ENCODE measurements at places on chromosomes 7 and 10.

DNA sequence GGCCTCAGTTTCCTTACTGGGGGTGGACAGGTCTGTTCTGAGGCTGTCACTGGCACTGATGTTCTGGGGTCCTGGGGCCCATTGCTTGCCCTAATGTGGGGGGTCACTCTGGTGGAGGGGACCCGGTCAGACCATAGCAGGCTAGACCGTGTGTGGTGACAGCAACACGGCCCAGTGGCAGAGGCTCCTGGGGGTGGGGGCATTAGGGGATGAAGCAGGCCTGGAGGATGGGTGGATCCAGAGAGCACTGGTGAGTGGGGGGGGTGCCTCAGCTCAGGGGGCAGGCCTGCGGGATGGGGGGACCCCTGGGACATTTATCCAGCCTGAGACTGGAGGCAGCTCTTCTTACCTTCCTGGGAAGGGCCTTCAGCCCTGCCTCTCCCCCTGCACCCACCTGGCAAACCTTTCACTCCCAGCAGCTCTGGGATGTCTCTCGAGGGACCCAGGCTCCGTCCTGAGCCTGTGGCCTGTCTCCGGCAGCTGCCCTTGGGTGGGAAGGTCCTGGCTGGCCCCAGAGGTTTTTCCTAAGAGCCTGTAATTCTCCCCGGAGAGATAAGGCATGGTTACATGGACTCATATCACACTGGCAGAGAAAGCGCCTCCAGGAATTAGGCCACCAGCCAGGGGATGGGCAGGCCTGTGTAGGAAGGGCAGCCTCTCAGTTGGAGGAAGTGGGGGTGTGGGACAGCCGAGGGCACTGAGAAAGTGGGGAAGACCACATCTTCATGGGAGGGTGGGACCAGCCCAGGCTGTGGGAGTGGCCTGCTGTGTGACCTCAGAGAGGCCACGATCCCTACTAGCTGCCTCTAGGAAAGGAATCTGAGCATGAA, 147.7 kb downstream of the UBE2H start:
- no peak for DNase-seq

DNA sequence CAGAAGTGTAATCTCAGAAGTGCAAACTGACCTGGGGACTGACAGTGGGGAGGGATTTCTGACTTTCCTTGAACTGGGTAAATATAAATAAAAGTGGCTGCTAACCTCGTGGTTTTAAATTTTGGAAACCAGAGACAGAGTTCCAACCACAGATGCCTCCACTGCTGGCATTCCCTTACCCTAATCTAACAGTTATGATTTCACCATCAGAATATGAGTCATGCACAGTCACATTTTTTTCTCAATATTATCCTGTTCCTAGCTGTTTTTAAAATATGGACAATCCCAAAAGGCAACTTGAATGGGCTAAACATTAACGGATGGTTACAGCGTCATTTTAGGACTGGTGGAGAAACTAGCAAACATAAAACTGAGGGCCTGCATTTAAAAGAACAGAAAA, 264.3 kb upstream of the INHBA start:
- DNase-seq: no peak

DNA sequence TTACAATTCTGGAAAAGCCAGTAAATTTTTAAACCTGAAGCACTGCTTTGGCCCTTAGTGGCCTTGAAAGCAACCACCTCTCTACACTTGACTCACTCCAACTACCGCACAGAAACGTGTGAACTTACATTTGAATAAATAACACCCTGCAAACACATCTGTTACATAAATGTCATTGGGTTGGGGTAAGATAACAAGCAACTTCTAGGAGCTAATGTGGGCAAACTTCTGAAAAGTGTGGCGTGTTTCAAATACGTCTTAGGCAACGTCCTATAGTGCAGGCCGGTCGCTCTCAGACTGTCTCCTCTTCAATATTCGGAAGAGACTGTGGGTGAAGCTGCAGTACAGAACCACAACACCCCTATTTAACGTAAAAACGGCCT, 474 bp downstream of the ORC5 start:
- DNase-seq: no peak

- no peak for DNase-seq
These were observed 28.6 kb upstream of the ST7 start for GRCh38 chr7:116924741-116925140.

DNA sequence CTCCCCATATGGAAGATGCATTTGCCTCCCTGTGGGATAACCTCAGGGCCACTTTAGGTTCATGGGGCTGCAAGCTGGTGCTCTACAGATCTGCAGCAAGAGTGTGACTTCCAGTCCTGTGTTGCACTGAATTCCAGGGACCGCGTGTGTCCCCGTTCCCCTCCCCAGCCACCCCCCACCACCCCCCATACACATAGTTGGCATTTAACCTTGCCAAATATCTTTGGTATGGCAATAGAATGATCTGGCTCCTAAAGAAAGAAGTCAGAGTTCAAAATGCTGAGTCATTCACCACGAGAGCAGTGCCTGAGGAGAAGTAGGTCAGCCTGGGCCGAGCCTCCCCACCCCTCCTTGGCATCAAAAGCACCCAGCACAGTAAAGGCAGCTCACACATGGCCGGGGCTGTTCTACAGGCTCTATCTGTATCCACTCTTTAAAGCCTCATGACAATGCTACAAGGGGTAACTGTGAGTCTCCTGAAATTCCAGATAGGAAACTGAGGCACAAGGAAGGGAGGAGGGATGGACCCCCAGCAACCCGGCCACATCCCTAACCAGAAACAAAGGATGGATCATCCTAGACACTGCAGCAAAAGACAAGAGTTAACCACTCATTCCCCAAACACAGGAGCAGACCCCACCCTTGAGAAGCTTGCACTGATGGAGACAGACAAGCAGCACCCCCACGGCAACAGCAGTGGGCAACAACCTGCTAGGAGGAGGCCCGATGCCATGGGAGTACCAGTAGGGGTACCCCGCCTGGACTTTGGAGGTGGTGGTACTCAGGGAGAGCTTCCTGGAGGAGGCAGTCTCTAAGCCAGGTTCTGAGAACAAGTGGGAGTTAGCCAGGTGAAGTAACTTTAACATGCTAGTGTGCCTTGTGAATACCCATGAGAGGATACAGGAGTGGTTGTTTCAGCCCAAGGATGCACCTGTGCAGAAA, 70.3 kb upstream of the NANOS1 start:
- no peak for DNase-seq

DNA sequence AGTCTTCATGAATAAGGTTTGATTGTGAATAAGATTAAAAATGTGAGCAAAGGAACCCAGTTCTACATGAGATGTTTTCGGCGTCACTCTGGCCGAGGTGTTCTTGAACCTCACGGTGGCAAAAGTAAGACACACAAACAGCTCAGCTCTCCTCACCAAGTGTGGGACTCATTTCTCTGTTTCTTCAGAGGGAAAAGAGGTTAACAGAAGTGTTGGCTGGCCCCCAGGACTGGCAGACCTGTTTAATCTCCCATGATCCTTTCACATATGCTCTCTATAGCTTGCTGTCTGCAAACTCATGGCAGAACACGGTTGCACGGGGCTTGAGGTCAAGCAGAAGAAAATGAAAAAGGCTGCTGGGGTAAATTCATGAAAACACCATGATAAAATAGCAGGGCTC, 394.4 kb downstream of the CALN1 start:
- no peak for DNase-seq

- no peak for DNase-seq
These were observed 36.2 kb downstream of the UNCX start for GRCh38 chr7:1268866-1269265.

DNA sequence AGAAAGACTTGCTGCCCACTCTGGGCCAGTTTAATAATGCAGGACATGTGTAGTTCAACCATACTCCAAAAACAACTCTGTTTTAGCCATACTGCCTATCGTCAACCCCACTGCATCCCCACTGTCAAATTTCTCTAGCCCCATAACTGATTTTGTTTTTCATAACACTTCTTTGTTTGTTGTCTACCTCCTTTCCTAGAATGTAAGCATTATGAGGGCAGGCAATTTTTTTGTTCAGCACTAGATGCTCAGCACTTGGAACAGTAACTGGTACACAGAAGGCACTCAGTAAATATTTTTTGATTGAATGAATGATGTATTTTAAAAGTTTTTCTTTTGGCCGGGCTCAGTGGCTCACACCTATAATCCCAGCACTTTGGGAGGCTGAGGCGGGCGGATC, 183.8 kb upstream of the MKLN1 start:
- DNase-seq: no peak

DNA sequence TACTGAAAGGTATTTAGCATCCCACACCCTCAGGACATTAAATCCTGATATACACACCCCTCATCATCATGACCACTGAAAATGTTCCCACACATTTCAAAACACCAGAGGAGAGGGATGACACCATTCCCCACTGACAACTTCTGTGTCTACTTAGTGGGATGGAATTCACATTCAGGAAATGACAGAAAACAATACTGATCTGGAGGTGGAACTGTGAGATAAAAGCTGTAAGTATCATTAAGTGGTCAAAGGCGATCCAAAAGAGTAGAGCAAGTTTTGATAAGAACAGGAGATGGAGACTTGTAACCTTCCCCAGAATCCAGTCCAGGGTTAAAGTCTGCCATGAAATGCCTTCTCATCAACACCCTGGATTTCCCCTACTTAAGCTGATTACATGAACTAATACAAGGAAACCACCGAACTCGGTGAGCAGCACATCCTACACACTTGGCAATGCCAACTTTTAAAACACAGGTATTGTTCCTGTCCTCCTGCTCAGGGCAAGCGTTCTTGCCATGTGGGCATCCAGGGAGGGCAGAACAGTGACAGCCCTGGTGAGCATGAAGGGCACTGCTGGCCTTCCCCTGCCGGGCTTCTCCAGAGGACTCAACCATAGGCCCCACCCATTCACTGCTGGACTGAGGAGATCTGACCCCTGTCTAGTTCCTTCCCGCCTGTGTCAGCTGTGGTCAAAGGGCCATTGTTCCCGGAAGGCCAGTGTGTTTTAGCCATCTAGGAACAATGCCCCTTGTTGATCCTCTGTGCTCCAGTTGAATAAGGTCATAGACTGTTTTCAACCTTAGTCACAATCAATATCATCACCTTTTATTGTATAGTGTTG, 85.0 kb downstream of the SGMS1 start:
- DNase-seq: no peak

DNA sequence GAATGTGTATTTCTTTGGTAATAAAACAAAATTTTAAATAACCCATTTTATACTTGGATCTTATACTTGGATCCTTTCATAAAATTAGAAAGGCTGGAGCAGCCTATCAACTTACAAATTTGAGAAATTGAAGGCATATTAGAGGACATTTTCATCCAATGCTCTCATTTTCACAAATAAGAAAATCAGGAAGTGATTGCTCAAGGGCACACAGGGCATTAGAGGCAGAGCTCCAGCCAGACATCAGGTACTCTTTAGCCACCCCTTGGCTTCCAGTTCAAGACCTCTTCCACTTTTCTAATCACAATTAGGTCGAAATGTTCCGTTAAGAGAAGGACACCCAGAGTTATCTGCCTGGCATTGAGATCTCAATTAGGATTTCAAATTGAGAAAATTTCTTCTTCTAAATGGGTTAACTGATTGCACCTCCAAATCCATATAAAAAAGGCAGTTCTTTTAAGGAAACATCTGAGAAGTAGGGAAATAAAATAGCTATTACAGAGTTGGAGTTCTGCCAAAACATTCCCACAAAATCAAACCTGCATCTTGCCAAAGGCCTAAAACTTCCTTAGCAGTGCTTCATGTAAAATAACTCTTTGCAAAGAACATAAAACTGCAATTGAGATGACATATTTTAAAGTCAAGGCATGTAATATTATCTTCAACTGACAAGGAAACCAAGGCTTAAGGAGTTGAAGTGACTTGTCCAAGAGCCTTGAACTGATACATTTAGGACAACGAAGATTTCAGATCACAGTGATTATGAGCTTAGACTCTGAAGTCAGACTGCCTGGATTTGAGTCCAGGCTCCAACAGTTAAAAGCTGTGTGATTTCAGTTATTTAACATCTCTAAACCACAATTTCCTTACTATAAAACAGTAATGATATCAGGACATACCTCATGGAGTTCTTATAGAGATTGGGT, 2.4 kb downstream of the ACTA2 start:
- no peak for DNase-seq

DNA sequence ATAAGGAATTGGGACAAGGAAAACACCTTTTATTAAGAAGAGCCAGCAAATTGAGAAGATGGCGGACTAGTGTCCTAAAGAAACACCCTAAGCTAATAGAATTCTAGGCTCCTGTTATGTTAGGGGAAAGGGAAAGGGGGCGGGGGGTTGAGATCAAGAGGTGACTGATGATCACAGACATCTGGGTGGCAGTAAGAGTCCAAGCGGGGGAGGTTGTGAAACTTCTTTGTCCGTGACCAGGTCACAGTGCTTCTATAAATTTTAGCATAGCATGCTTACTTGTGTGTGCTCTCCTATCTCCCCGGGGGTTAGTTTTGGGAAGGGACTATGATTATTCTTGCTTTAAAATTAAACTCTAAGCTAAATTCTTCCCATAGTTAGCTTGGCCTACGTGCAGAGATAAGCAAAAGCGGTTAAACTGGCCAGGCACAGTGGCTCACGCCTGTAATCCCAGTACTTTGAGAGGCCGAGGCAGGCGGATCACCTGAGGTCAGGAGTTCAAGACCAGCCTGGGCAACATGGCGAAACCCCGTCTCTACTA, 262.1 kb downstream of the SKIDA1 start:
- no peak for DNase-seq

- no peak for DNase-seq
These were observed 26.7 kb upstream of the TARP start for GRCh38 chr7:38300175-38300574.

DNA sequence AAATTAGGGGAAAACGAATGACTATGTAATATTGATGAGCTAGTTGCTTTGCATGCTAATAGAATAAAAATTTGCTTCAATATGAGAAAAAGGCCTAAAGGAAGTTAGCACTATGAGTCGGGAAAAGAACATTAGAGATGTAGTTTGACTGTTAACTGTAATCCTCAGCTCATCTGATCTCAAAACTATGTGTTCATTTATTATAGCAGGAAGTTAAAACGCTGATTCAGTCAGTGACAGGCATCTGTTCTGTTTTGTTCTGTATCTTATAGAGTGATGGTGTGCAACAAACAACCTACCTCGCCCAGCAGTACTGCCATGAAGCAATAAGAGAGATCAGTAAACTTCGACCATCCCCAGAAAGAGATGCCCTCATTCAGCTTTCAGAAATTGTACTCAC, 48.6 kb downstream of the PDSS1 start:
- no peak for DNase-seq

GRCh38 chr10:117936566-117936965, 110.2 kb downstream of the RAB11FIP2 start:
- DNase-seq: no peak

GRCh38 chr7:4964506-4964905, 5.5 kb upstream of the MMD2 start:
- no peak for DNase-seq

DNA sequence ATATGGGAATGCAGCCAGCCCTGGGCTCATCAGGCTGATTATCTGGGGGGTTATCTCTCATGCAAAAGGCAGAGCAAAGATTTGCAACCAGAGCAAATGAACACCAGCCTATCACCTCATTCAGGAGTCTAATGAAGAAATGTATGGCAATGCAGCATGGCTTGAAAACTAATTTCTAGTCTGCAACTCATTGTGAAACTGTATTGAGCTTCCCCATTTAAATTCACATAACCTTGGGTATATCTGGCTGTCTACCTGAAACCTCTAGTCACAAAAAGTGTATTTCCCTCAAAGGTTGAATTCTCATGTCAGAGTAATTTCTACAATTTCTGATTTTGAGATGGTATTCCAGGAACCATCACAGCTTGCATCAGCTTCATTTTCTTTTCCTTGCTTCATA, 240.0 kb downstream of the SDHAF3 start:
- DNase-seq: no peak
